Myocyte (in vitro differentiated cells): ENCODE measurements at places on chromosomes 1 and 21. TPM values are rescaled to one million over a fixed set of nuclear protein-coding genes. Genes with fewer than 3 reads are reported as not detected.
A peak's percentile ranks its signal among the peaks of the same experiment; 100 is the strongest.

The ZCCHC17 gene
- total RNA-seq, result 32.9 and 34.7 TPM in 2 replicates

- no peak for DNase-seq
Observed at GRCh38 chr1:78663923-78664322, 14.3 kb downstream of the IFI44 start.

- DNase-seq, result no peak
Observed at GRCh38 chr1:21247892-21248715, 42.2 kb downstream of the ECE1 start.

GRCh38 chr1:168335500-168335899, 54.8 kb downstream of the TBX19 start:
- DNase-seq, result no peak

The HAX1 gene
- total RNA-seq, result 91.7 and 115 TPM in 2 replicates

DNA sequence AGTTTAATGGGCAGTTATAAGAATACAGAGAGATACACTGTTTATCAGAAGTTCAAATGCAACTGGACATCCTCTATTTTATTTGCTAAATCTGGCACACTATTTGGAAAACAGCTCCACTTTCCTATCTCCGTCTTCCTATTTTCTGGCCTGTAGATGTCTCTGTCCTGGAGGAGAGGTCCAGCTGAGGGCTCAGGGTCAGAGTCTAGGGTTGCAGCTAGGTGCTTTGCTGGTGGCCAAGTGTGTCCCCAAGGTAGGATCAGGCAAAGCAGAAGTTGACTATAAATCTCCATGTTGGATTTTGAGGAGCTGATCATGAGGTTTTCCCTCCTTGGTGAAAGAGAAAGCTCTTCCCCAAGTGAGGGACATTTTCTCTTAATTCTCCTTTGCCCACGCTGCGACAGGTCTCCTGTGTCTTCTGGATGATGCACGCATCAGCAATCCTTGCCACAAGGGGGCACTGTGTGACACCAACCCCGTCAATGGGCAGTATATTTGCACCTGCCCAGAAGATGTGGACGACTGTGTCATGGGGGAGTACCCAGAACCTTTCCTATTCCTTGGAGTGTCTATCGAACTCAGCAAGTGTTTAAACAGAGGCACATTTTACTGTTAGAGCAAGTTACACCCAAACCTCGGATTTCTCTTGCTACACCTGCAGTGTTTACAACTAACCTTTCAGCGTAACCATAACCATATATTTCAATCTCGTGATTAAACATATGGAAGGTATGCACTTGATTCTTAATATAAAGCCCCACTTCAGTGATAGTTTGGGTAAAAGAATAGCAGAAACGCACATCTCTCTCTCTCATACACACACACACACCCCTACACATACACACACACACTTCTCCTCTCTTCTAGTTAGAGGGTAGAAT, 10.2 kb downstream of the ADAM30 start:
- peak; percentile 35 for DNase-seq

DNA sequence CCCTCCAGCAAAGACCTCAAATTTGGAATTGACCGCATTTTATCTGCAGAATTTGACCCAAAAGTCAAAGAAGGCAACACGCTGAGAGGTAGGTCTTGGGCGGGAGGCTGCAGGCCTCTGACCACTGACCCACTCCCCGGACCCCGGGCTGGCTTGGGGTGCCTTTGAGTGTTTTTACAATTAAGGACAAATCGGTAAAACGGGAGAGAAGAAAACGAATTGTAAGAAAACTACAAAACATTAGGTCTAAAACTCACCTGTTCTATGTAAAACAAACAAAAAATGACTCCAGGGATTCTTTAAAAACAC, 1.1 kb downstream of the HLX start:
- DNase-seq, result no peak

- DNase-seq, result no peak
Observed at GRCh38 chr1:219266524-219266923, 92.8 kb downstream of the LYPLAL1 start.

The FBLIM1 gene
- total RNA-seq, result 38.8 and 103 TPM in 2 replicates

DNA sequence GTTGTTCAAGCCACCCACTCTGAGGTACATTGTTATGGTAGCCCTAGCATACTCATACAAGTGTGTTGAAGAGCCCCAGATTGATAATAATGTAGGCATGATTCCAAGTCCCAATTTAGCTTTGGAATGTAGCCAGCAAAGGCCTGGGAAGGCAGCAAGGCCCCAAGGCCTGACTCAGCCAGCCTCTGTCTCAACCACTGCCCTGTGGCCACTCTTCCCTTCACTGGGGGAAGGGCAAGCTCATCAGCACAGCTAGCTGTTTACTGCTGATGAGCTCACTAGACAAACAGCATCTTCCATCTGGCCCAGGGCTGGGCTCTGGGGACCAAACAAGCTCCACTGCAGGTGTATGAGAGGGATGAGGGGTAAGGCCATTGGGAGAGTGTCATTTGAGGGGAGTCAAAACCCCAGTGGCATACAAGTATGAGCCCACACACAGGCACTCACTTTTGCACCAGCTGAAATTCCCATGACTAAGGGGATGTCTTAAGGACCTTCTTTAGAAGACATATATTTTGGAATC, 2.2 kb upstream of the IRF6 start:
- DNase-seq, result peak; percentile 97

DNA sequence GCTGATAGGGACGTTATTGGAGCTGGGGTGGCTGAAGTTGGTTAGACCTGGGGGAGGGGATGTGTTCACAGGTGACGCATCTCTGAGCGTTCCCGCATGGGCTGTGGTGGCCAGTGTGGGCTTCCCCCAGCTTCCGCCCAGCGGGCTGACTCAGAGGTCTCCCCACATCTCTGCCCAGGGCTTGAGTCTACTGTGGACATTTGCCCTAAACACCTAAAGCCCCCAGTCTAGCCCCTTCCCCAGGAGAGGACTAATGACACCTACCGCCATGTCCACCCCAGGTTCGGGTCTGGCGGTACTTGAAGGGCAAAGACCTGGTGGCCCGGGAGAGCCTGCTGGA, 2.0 kb downstream of the AGRN start:
- DNase-seq, result no peak

- no peak for DNase-seq
Observed at GRCh38 chr21:44293551-44294231, 6.2 kb upstream of the PFKL start.

The ASCL5 gene
- total RNA-seq, result not detected in 2 replicates

The CFHR1 gene
- total RNA-seq, result 0.21 and 0.73 TPM in 2 replicates

The GPR37L1 gene
- total RNA-seq, result not detected in 2 replicates

DNA sequence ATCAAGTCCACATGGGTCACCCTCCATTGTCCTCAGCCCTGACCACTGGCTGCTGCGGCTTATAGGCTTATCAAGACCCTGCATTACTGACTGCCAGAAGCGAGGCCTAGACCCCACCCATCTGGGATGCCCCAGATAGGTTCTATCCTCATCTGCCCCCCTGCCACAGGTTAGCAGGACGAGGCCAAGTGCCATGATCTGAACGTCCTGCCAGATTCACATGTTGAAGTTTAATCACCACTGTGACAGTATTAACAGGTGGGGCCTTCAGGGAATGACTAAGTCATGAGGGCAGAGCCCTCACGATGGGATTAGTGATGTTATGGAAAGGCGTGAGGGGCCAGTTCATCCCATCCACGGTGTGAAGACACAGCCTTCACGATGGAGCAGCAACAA, 6.2 kb upstream of the CPLANE2 start:
- DNase-seq, result peak; percentile 55

DNA sequence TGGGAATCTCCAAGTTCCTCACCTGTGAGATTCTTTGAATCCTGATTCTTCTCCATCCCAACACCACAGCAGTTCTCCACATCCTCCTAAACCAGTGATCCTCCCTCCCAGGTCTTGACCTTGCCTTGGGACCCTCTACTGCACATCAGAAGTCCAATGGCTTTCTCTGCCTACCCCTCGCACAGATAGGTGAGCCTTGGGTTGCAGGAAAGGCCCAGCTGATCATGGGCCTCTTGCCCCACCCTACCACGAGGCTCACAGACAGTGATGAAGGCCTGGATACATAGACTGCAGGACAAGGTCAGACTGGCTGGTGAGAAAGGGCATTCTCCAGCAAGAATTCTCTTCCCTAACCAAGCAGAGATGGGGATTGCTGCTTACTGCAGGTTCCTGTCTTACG, 825 bp downstream of the FABP3 start:
- no peak for DNase-seq

The RSPH1 gene
- total RNA-seq, result not detected in 2 replicates

- peak; percentile 77 for DNase-seq
Observed at GRCh38 chr1:47568763-47569162, 130.9 kb downstream of the FOXD2 start.

GRCh38 chr1:162310337-162310736, 66.3 kb downstream of the SPATA46 start:
- no peak for DNase-seq

The TEDDM1 gene
- not detected in 2 replicates for total RNA-seq

- DNase-seq, result peak; percentile 67
Observed at GRCh38 chr1:43934101-43934985, 742 bp downstream of the ARTN start.

- DNase-seq, result no peak
Observed at GRCh38 chr1:214004795-214005194, 17.0 kb downstream of the PROX1 start.

The KRTAP7-1 gene
- not detected in 2 replicates for total RNA-seq

GRCh38 chr1:89594096-89594740, 38.7 kb upstream of the LRRC8C start:
- no peak for DNase-seq

The TRNP1 gene
- 4.7 and 5.4 TPM in 2 replicates for total RNA-seq

The HTR1D gene
- 0.19 and 0.36 TPM in 2 replicates for total RNA-seq

The BARHL2 gene
- not detected in 2 replicates for total RNA-seq

GRCh38 chr1:94863919-94864318, 43.8 kb downstream of the SLC44A3 start:
- DNase-seq, result peak; percentile 83

The KRTAP15-1 gene
- not detected in 2 replicates for total RNA-seq

GRCh38 chr1:195618287-195618686, 990.0 kb downstream of the KCNT2 start:
- no peak for DNase-seq

- DNase-seq, result no peak
Observed at GRCh38 chr1:156549390-156549789, 23.0 kb downstream of the IQGAP3 start.

The GPR52 gene
- 0.19 TPM in 1 of 2 replicates, not detected in the other for total RNA-seq

- no peak for DNase-seq
Observed at GRCh38 chr1:219876798-219877209, 51.6 kb downstream of the SLC30A10 start.

- DNase-seq, result peak; percentile 52
Observed at GRCh38 chr1:8987881-8988617, 38.2 kb downstream of the SLC2A7 start.

GRCh38 chr1:59769736-59770095, 45.0 kb upstream of the HOOK1 start:
- no peak for DNase-seq

The IRF6 gene
- 0.53 and 1.2 TPM in 2 replicates for total RNA-seq

The KIAA0040 gene
- total RNA-seq, result not detected in 2 replicates

GRCh38 chr1:91440847-91441246, 36.2 kb upstream of the HFM1 start:
- no peak for DNase-seq

DNA sequence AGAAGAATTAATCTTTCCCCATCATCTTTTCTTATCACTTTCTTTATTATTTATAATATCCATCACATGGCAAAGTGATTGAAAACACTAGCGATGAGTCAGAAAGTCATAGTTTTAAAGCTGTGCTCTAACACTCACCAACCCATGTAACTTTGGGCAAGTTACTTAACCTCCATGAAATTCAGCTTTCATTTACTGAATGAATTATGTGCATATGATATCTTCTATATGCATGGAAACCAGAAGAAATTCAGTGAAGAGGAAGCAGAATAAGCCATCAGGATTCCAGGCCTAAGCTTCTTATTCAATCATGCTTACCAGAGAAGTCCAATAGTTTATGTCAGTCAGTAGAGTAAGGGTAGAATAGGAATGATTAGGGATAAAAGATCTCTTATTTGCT, 300.1 kb downstream of the AGBL4 start:
- no peak for DNase-seq

GRCh38 chr1:68358439-68358838, 91.3 kb downstream of the RPE65 start:
- no peak for DNase-seq

DNA sequence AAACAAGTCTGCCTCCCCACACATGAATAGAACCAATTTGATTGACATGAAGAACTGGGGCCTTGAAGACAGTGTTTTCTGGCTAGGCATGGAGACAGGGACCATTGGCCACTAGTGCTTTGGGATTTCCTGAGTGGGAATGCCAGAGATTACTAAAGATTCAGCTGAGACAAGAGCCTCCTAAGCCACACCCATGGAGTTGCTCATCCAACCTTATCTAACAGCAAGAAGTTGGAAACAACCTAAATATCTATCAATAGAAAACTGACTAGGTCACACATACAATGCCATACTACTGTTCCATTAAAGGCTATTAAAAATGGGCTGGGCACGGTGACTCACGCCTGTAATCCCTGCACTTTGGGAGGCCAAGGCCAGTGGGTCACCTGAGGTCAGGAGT, 184.1 kb downstream of the ZBTB18 start:
- DNase-seq, result no peak

The PRAMEF26 gene
- total RNA-seq, result not detected in 2 replicates

The PDE4B gene
- total RNA-seq, result 2.1 and 29.5 TPM in 2 replicates

The C1orf141 gene
- total RNA-seq, result not detected in 2 replicates

The RCC1 gene
- 20.9 and 24.1 TPM in 2 replicates for total RNA-seq

The TMPRSS3 gene
- total RNA-seq, result not detected in 2 replicates

GRCh38 chr1:62142496-62142895, 52.2 kb upstream of the L1TD1 start:
- DNase-seq, result no peak

DNA sequence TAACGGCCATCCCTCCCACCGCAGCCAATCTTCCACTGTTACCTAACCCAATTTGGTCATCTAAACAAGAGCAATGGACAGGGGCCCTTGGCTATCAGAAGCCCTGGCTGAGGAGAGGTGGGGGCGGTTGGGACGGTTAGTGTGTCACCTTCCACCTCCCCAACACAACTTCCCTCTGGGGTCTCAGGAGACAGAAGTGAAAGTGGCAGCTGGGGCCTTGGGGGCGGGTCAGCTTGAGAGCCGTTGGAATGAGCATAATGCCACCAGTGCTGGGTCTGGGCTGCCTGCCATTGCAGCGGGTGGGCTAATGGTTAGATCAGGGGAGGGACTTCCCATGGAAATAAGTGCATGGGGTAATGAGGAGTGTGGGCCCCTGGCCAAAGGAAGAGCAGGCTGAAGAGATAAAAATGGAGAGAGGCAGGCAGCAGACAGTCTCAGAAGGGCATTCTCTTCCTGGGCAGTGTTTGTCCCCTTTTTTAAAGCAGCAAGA, 7.9 kb downstream of the MEF2D start:
- peak; percentile 84 for DNase-seq

The RPTN gene
- 1.0 and 1.9 TPM in 2 replicates for total RNA-seq
